KBM-7 (cell line): ENCODE measurements at places on chromosomes 3 and 15.
A peak's percentile ranks its signal among the peaks of the same experiment; 100 is the strongest.

GRCh38 chr15:28886431-28887338 lies 911 bp downstream of the APBA2 start:
- DNase-seq, result no peak

DNA sequence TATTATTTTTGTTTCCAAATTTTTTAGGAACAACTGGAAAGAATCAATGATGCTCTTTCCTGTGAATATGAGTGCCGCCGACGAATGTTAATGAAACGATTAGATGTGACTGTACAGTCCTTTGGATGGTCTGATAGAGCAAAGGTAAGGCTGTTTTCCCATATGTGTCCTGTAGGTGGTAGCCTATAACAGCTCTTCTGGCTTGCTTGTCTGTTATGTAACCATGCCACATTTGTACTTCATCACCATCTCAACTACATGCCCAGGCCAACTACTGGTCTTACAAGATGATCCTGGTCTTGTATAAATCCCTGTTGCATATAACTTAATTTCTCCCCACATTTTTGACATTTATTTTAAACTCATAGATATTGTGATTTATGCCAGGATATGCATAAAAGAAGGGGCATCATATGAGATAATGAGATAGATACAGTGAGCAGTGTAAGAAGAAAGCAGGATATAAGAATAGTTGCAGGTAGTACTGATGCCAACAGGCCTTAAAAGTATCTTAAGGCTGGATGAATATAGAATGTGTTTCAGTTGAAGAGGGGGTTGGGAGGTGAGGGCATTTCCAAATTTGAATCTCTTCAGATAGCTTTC lies 20.3 kb downstream of the FAM98B start:
- peak; percentile 72 for DNase-seq

DNA sequence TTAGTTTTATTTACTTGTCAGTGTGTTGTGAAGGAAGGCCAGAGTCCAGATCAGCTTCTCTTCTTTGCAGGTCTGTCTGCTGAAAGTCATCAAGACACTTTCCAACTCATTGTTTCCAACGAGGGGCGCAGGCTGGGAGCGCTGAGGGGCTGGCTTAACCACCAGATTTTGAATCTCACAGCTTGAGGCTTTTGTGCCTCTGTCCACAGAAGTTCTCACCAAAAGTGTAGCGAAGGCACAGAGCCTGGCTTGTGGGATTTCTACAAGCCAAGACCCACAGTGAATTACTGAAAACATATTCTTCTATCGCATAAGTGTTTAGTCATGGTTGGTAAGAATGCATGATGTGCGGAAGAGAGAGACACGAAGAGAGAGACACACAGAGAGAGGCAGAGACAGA lies 35.2 kb downstream of the BHLHE40 start:
- DNase-seq, result no peak

DNA sequence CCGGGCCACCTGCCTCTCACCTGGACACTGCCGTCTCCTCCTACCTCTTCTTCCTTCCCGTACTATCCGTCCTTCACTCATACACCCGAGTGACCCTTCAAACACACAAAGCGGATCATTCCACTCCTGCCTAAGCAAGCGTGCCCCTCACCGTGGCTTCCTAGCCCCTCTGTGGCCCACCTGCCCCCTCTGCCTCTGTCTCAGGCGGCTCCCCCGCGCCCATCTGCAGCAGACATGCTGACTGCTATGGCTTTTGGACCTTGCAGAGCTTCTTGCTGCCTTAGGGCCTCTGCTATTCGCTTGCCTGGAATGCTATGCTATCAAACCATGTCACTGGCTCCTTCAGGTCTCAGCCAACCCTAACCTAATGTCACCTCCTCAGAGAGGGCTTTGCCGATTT lies 38.1 kb downstream of the SLC28A1 start:
- no peak for DNase-seq

- no peak for DNase-seq
Measured at GRCh38 chr3:160583451-160583850, 18.1 kb upstream of the KPNA4 start.

DNA sequence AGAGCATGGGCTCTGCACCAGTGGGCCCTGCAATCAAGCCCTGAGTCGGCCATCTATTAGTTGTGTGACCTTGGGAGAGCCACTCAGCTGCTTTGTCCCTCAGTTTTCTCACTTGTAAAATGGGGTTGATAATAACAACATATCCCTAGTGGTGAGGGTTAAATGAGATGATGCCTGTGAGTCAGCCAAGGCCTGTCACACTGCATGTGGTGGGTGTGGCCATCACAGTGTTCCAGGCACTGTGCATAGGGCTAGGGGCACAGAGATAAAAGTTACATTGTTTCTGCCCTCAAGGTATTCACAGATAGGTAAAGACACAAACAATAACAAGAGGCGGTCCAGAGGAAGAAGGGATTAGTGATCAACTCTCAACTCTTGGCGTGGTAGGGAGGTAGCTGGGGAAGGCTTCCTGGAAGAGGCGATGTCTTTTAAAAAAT lies 19.5 kb downstream of the SMAD6 start:
- no peak for DNase-seq

GRCh38 chr3:15579051-15579450 lies 22.3 kb downstream of the HACL1 start:
- no peak for DNase-seq

DNA sequence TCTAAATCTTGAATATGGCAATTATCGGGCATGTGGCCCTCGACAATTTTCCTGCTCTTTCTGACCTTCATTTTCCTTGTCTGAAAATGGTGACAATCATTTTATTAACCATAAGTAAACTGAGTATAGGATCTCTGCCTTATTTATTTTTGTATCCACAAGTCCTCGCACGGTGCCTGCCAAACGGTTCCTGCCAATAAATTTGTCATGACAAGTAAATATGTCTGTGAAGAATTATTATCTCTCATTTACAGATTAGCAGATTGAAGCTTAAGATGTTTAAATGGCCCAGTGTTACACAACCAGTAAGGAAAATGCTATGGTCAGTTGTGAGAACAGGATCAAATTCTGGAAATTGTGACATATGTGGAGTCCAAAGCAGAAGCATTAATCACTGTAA lies 65.9 kb upstream of the ARL6 start:
- no peak for DNase-seq

DNA sequence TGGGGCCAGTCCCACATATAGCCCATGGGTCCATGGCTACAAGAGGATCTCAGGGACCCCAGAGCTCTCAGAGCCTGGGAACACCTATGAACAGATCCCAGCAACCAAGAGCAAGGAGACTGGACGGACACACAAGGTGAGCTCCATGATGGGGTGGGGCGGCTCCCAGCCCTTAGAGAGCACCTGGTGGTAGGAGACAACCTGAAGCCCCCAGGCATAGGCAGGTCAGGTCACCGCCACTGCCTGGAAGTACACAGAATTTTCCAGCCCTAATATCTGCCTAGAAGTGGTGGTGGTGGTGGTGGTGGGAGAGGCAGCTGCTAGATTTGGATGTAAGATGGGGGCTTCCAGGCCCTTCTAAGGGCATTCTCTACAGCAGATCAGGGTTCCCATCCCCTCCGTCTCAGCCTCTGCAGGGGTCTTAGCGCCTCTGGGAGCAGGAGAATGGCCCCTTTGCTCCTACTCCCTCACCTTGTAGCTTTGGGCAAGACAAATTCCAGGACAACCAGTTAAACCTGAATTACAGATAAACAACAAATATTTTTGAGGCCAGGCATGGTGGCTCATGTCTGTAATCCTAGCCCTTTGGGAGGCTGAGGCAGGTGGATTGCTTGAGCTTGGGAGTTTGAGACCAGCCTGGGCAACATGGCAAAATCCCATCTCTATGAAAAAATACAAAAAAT lies 9.2 kb downstream of the SH2D7 start:
- no peak for DNase-seq

DNA sequence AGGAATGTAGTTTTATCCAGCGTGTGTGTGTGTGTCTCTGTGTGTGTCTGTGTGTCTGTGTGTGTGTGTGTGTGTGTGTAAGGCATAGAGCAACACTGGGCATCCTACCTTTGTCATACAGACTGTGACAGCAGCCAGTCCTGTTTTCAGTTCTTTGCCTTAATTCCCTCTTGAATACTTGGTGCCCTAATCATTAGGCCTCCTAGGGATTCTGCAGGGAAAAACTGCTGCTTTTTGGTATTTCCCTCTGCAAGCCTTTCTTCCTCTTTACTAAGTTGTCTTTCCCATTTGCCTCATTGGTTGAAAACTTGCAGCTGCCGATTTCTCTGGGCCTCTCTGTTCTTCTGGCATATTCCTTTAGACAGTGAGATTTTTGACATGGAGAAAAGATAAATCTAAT lies 9.2 kb downstream of the SLC25A36 start:
- DNase-seq, result no peak

DNA sequence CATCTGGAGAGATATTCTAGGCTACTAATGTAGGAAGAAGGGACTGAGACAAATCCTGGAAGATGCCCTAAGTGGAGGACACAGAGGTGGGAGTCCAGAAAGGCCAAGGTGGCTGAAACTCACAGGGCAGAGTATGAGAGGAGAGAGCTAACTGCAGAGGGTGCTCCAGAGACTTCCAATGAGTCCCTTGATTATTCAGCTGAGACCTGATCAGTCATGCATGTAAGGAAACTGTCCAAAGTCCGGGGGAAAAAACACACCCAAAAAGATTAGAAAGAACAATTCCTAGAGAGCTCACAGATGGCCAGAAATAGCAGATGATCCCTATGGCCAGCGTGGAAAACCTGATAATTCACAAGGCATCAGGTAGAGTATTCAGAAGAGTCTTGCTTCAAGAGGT lies 18.7 kb upstream of the FOXP1 start:
- DNase-seq, result no peak

GRCh38 chr3:120650311-120650710 lies 31.7 kb downstream of the HGD start:
- DNase-seq, result no peak

- no peak for DNase-seq
Measured at GRCh38 chr3:172211123-172211522, 171.7 kb downstream of the FNDC3B start.

DNA sequence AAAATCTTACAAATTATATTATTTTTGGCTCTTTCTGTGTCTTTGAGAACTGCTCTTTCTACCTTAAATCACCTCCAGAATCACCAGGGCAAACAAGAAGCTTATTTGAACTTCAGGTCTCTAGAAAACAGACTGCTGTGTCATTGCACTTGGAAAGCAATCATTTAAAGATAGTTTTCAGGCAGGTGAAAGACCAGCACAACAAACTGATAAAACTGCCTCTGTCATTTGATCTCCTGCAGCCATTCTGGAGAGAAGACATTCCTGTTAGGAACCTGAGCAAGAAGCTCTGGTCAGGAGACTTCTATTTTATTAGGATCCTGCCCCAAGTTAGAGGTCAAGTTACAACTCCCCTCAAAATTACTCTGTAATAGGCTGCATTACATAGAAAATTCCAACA lies 50.7 kb upstream of the AP4E1 start:
- DNase-seq, result no peak

DNA sequence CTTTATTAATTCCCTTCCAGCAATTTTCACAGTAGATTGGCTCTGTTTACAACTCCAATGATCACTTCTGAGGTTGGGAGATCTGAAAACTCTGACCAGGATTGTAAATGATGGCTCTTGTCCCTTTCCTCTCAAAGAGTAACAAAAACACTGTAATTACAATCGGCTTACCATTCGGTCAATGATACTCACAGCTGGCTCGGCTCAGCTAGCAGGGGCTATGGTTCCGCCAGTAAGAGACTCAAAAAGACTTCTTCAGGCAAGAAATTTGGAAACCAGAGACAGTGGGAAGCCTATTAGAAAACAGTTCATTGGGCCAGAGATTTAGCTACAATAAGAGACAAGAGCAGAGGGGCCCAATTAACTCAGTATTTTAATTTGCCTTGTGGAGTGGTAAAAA lies 96.6 kb downstream of the LRRC3B start:
- DNase-seq, result no peak

GRCh38 chr15:77548589-77549557 lies 83.8 kb downstream of the LINGO1 start:
- DNase-seq, result peak; percentile 54

GRCh38 chr3:165503346-165503745 lies 307.2 kb upstream of the SLITRK3 start:
- no peak for DNase-seq

- DNase-seq, result no peak
Measured at GRCh38 chr15:79053894-79054293, 36.7 kb downstream of the RASGRF1 start.

DNA sequence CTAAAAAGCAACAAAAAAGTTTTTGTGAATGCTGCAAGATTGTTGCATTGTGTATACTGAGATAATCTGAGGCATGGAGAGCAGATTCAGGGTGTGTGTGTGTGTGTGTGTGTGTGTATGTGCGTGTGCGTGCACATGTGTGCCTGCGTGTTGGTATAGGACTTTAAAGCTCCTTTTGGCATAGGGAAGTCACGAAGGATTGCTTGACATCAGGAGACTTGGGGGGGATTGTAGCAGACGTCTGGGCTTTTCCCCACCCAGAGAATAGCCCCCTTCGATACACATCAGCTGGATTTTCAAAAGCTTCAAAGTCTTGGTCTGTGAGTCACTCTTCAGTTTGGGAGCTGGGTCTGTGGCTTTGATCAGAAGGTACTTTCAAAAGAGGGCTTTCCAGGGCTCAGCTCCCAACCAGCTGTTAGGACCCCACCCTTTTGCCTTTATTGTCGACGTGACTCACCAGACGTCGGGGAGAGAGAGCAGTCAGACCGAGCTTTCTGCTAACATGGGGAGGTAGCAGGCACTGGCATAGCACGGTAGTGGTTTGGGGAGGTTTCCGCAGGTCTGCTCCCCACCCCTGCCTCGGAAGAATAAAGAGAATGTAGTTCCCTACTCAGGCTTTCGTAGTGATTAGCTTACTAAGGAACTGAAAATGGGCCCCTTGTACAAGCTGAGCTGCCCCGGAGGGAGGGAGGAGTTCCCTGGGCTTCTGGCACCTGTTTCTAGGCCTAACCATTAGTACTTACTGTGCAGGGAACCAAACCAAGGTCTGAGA lies 4.7 kb downstream of the BHLHE40 start:
- DNase-seq, result peak; percentile 68

DNA sequence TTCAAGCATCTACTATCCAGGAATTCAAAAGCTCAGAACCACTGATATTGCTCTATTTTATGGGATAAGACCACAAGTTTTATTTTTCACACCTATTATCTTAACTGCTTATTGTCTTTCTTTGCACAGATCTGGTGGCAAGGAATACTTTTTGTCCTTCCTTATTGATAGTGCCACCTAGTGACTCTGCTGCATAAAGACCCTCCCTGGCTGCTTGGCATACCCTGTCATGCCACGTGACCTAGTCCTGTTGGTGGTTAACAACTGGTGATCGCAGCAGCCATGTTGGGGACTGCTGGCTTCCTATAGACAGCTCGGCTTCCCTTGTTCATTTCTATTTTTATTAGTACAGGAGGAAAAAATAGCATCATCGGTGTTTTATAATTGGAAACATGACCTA lies 236.3 kb downstream of the MEX3B start:
- peak; percentile 88 for DNase-seq

- no peak for DNase-seq
Measured at GRCh38 chr3:25652921-25653320, 11.8 kb downstream of the TOP2B start.
